ENCODE measurements at places on chromosomes 4 and X.
A peak's percentile ranks its signal among the peaks of the same experiment; 100 is the strongest.

DNA sequence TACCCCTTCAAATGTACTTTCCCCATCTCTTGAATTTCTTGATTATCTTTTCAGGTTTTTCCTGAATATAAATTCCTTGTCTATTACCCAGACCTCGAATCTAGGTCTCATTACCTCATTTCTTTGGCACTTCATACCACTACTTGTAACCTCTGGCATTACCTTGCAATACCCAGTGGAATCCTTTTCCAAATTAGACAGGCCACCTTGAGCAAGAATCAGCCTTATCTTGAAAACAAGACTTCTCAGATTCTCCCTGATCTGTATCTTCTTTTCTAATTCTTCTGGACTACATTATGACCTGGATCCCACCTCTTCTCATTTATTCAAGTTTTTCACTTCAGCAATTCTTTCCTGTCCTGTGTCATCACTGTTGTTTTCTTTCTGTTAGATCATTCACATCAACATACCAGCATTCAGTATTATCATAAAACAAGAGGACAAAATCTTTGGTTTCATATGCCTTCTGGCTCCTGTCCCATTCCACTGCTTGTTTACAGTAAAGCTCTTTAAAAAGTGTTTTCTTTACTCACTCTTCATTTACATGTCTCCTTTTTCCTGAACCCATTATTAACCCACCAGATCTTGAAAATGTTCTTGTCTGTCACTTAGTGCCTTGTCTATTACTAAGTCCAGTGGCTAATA is 275.6 kb upstream of the HS3ST1 start:
- DNase-seq = no peak

GRCh38 chr4:26356081-26356501 is 35.3 kb downstream of the RBPJ start:
- DNase-seq = no peak

- DNase-seq = no peak
Observed at GRCh38 chrX:262381-262909, 18.7 kb upstream of the PLCXD1 start.

DNA sequence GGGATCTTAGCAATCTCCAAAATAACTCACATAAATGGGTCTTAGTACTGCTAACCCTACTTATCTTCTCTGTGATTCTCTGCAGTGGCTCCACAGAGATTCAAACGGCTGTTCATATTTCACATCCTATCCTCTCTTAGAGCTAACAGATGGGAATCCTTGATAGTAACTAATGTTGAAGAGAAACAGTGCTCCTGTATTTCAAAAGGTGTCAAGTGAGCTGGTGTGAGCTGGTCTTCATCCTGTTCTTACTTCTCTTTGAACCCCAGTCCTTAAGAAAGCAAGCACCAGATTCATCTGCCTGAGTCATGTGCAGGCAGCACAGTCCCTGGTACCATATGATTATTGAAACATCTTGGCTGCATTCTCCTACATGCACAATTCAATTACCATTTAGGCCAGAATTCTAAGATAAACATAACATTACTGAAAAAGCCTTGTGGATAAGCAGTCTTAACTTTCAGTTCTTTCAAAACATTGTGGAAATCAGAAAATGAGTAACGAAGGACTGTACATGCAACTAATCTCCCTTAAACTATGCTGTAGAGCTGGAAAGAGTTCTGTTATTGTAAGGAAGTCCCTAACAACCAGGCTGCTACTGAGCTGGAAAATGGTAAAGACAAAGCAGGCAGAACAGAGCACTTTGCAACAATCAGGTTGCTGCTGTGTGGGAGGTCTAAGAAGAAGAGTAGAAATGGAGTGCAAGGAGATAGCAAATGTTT is 153.1 kb downstream of the NPNT start:
- DNase-seq = no peak

GRCh38 chr4:2253160-2254084 is 8.5 kb downstream of the MXD4 start:
- no peak for DNase-seq

- no peak for DNase-seq
Observed at GRCh38 chr4:48660347-48660746, 119.7 kb downstream of the FRYL start.

- peak; percentile 68 for DNase-seq
Observed at GRCh38 chr4:56757261-56757746, 64.2 kb downstream of the SPINK2 start.

DNA sequence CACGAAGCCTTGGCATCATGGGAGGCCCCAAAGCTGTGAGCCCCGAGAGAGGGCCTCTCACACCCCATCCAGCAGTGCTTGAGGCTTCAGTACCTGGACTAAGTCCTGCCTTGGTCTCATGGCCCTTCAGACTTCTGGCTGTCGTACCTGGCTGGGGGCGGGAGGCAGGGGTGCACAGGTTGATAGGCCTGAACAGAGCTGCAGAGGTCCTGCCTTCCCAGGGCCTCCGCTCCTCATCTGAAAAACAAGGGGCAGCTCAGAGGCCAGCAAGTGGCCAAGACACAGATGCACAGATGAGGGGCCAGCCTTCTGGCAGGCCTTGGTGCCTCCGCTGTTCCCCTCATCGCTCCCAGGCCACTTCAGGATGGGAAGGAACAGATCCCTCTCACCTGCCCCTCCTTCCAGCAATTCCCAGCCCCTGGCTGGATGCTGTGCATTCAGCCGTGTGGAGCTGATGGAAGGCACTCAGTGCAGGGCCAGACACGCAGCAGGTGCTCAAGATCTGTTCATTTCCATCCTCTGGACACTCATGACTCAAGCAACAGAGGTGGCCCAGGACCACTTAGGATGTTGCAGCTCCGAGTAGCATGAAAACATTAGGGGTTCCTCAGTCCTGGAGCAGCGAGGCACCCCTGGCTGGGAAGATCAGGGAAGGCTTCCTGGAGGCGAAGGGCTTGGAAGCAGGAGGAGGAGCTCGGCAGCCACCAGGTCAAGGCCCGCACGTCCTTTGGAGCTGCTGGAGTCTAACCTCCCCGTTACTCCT is 1.4 kb downstream of the ZNF185 start:
- DNase-seq = no peak

DNA sequence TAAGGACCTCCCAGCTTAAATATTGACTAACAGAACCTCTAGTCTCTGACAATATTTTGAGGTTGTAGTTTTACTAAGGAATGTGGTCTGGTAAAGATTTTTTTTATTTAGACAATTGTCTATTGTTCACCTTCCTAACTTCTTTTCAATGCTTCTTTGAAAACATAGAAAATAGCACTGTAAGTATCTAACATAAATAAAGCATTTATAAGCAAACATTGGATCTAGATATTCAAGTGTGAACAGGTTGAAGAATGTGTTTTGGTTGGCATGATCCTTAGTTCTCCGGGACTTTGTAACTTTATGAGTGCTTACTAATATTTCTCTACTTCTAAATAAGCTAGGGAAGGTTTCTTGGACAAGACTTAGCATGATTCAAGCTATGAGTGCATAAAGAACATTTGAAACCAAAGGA is 285.4 kb upstream of the ARSJ start:
- DNase-seq = no peak

DNA sequence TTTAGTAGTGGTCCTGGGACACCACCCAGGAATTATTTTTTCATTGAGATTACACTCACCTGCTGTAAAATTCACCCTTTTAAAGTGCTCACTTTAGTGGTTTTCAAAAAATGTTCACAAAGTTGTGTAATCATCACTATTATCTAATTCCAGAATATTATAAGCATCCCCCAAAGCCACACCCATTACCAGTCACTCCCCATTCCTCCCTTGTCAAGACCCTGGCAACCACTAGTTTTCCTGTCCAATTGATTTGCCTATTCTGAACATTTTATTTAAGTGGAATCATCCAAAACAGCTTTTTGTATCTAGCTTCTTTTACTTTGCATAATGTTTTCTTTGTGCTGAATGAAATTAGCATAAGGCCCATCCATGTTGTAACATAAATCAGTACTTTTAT is 12.7 kb upstream of the CXCL6 start:
- DNase-seq = no peak
